ENCODE measurements at places on chromosomes 11 and 22. TPM values are rescaled to one million over a fixed set of nuclear protein-coding genes. Genes with fewer than 3 reads are reported as not detected.

DNA sequence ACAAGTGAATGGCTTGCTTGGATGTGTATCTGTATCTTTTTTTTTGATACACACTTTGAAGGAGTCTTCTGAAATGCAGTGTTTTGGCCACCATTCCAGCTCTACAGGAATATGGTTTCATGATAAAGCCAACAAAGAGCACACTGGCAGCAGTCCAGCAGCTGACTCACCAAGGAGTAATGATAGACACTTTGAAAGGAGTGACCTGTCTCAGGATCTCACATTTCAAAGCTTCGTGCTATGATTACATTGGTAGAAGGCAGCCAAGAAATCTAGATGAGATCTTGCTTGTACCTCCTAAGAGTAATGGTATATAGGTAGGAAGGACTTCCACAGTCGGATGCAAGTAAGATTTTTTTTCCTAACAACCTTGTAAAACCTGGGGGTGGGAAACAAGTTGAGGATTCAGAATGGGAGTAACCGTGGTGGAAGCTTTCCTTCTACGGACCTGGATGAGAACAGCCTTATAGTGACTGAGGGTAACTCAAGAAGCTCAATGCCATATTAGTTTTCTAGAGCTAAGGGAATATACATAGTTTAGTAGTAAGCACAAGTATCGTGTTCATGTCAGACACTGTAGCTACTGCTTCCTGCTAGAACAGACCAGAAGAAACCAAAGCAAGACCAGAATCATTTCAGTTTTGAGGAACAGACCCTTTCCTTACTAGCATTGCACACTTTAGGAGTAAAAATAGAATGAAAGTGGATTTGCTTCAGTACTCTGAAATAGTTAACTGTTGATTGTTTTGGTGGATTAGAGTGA, 25.0 kb downstream of the MTMR3 start:
- DNase-seq, result peak; percentile 97

GRCh38 chr11:85779956-85780640, 30.8 kb downstream of the SYTL2 start:
- no peak for DNase-seq

DNA sequence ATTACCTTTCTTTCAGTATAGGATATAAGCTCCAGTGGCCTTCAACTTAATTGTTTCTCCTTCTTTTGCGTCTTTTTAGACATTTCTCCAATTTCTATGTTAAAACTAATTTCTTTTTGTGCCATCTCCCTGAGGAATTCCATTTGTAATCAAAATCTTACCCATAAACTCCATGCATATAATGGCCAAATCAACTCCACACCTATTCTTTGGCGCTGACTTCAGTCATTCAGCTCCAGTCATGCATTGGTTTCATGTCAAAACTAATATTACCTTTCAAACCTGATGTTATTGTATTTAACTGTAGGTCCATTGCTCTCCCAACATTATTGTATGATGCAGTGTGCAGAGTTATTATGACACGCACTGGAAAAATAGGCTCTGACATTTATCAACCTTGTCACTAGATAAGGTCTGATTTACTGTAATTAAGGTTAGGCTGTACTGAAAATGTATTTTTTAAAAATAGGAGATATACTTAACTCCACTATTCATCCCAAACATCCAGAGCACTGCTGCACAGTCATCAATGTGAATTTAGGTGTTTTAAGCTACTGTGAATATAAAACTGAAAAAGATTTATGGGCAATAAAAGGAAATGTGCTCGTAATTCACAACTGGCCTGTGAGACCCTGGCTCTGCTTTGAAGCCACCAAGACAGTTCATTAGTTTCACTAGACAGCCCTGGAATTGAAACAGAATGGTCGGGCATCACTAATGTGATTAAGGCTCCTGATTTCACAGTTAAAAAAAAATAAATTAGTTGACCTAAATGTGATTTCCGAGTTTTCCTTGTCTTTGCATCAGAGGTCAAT, 180.6 kb upstream of the GRIA4 start:
- no peak for DNase-seq

DNA sequence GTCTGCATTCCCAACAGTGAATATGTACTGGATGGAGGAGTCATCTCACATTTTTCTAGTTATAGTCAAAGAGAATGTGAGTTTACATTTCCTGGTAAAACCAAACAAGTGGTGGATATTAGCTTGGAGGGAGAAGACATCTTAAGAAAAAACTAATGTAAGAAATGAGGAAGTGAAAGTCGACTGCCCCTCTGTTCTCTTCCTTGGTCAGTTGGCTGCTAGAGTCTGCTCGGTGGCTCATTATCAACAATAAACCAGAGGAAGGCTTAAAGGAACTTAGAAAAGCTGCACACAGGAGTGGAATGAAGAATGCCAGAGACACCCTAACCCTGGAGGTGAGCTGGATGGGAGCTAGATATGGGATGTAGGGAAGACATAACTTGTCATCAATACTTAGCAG, 5.8 kb downstream of the SLC22A9 start:
- no peak for DNase-seq

- no peak for DNase-seq
Measured at GRCh38 chr11:75827562-75827961, 12.6 kb downstream of the UVRAG start.

- DNase-seq, result no peak
Measured at GRCh38 chr11:65381716-65382032, 772 bp downstream of the SLC25A45 start.

The PGA4 gene
- not detected for total RNA-seq

The NRXN2 gene
- 20.9 TPM for total RNA-seq

- no peak for DNase-seq
Measured at GRCh38 chr11:127338380-127339259, 338.1 kb upstream of the KIRREL3 start.

The CD6 gene
- 0.06 TPM for total RNA-seq

GRCh38 chr22:48310740-48311139, 1516.9 kb downstream of the BRD1 start:
- no peak for DNase-seq

GRCh38 chr22:24069721-24070120, 58.6 kb downstream of the CABIN1 start:
- no peak for DNase-seq

The LRRC55 gene
- total RNA-seq, result under 0.01 TPM

Measured in Daoy (cell line).